ENCODE measurements at places on chromosomes 16 and 17. TPM values are rescaled to one million over a fixed set of nuclear protein-coding genes. Genes with fewer than 3 reads are reported as not detected.

DNA sequence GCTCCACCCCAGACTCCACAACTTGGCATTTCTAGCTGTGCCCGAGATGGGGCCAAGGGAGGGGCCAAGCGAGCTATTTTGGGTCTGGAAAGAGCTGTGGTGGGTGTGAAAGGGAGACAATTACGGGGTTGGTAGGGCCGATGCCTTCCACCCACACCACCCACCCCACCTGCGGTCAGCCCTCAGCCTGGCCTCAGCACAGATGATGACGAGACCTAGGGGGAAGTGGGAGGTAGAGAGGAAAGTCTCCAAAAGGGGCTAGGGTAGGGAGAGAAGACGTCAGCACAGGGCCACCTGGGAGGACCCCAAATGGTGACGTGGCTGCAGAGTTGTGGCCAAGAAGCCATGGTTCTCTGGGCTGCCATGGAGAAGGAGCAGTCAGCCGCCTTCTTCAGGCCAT, 83.1 kb downstream of the SDK2 start:
- no peak for DNase-seq

GRCh38 chr17:39606434-39607056, 1.2 kb downstream of the NEUROD2 start:
- DNase-seq, result no peak

The SALL1 gene
- not detected for total RNA-seq

GRCh38 chr16:46743232-46743719, 4.9 kb downstream of the MYLK3 start:
- no peak for DNase-seq

- no peak for DNase-seq
These were observed 87.8 kb downstream of the SPAG9 start for GRCh38 chr17:51032850-51033249.

DNA sequence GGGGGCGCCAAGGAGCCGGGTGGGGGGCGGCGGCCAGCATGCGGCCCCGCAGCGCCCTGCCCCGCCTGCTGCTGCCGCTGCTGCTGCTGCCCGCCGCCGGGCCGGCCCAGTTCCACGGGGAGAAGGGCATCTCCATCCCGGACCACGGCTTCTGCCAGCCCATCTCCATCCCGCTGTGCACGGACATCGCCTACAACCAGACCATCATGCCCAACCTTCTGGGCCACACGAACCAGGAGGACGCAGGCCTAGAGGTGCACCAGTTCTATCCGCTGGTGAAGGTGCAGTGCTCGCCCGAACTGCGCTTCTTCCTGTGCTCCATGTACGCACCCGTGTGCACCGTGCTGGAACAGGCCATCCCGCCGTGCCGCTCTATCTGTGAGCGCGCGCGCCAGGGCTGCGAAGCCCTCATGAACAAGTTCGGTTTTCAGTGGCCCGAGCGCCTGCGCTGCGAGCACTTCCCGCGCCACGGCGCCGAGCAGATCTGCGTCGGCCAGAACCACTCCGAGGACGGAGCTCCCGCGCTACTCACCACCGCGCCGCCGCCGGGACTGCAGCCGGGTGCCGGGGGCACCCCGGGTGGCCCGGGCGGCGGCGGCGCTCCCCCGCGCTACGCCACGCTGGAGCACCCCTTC, 484 bp downstream of the FZD2 start:
- DNase-seq, result no peak

- no peak for DNase-seq
These were observed 32.8 kb upstream of the RASD1 start for GRCh38 chr17:17528696-17529652.

DNA sequence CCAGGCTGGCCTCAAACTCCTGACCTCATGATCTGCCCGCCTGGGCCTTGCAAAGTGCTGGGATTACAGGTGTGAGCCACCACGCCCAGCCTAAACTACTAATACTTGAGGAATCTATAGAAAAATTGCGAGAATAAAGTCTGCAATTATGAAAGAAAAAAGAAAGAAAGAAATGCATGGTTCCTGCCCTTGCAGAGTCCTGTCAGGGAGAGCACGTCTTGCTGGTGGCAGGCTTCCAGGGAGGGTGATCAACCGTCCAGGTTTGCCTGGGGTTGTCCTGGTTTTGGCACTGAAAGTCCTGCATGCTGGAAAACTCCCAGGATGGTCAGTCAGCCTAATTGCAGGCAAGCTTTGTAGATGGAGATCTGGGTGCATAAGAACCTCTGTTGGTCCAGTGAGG, 21.5 kb upstream of the KIFC3 start:
- no peak for DNase-seq

DNA sequence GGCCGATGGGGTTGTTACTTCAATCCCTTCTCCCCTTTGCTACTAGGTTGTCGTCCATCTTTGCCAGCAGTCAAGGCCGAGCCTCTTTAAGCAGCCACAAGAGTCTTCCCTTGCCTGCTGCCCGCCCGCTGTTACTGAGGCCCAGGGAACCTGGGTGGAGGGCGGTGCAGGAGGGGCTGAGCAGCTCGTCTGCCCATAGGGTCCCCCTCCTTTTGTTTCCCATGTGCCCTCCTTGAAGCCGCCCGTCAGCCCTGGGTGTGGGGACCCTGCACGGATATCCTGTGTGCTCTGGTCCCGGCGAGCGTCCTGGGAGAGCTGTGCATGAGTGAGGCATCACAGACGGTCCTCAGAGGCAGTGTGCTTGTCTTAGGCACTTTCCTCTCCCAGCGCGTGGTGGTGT, 37.9 kb upstream of the CAPN15 start:
- DNase-seq, result no peak

GRCh38 chr17:78137392-78138203, 7.0 kb downstream of the TMC8 start:
- DNase-seq, result no peak

The KRT17 gene
- 1,205 TPM for total RNA-seq
